ENCODE measurements at places on chromosomes 2 and 18.

- DNase-seq, result no peak
These were observed 61.8 kb downstream of the CDH20 start for GRCh38 chr18:61394983-61395382.

DNA sequence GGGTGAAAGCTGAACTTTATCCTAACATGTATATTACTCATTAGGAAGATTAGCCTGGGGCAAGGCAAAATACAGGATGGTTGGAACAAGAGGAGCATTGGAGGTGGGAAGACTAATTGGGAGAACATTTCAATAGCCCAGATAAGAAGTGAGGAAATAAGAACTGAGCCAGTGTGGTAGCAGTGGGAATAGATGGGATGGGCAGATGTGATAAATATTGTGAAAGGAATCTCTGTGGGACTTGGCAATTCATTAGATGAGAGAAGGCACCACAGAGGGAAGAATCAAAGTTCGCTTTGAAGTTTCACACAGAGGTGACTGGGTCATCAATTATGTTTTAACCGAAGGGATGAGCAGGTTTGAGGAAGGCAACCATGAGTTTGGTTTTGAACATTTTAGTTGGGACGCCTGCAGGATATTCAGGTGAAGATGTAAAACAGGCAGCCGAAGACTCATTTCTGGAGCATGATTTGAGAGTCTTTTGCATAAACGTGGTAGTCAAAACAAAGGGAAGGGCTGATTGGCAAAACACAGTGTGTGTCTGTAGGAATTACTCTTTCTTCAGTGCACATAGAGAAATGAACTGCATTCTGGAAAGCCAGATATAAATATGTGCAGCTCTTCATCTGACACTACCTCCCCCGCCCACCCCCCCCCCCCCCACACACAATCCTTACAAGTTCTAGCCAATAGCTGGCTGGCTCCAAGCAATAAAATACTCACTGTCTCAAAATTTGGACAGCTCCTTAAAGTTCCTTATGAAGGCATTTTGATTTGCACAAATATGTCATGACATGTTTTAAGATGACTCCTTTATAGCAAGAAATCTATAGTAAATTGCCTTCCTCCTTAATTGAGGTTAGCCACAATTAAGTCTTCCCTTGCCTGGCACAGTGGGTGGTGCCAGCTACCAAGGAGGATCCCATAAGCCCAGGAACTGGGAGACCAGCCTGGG, 1.9 kb upstream of the SLC1A4 start:
- peak; percentile 36 for DNase-seq

- no peak for DNase-seq
These were observed 12.2 kb upstream of the GNAL start for GRCh38 chr18:11676867-11677266.

GRCh38 chr2:210954386-210954907, 398.0 kb downstream of the CPS1 start:
- no peak for DNase-seq

GRCh38 chr2:124269348-124269747, 244.3 kb downstream of the CNTNAP5 start:
- DNase-seq, result no peak

All from fibroblast of skin of right quadriceps (primary cell).